Right cardiac atrium (tissue), 5 donors: ENCODE measurements at places on chromosomes 3 and 15. TPM values are rescaled to one million over a fixed set of nuclear protein-coding genes. Genes with fewer than 3 reads are reported as not detected.

DNA sequence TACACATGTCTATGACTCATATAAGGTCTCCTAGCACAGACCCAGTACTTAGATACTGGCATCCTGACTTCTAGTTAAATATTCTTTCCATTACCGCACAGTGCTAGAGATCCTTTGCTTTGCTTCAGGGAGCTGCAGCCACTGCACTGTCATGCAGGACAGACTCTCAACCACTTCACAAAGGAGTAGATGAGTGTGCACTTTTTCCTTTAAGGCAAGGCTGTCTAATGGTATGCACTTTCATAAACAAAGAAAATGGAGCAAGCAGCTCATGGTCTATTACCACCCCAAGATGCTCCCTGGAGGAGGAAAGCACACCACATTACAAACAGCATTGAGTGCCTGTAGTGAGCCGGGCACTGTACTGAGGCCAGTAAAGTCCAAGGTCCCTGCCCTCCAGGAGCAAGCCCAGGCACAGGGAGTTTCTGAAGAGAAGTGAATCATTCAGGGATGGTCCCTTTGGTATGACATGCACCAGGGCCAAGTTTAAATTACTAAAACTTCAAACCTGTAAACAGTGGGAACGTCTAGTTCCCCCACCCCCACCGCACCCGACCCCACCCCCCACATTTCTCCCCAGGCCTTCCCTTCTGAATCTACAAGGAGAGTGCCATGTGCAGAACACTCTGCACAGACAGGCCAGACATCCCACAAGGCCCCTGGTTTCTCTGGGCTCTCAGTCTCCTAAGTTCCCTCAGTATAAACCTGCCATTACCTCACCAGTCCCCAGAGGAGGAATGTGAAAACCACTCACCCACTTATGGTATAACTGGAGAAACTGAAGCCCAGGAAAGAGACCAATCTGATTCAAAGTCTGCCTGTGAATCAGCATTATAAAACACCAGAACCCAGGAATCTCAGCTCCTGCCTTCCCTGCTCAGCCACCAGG lies 107.8 kb upstream of the BCL6 start:
- no peak for DNase-seq

DNA sequence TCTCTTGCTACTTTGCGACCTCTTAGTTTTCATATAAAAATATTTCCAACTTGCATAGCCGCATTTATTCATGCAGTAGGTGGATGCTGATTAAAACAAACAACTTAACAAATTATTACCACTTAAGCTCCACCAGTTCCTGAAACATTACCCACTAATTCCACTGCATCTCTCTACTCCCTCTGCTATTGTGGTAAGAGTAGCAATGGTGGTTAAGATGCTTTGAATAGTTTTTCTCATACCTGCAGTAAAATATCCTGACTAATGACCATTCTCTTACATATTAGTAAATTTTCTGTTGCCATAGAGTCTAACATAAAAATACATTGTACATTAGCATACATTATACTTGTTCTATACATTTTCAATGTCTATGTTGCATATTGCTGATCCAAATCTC lies 397.6 kb upstream of the PLSCR5 start:
- DNase-seq, result no peak

DNA sequence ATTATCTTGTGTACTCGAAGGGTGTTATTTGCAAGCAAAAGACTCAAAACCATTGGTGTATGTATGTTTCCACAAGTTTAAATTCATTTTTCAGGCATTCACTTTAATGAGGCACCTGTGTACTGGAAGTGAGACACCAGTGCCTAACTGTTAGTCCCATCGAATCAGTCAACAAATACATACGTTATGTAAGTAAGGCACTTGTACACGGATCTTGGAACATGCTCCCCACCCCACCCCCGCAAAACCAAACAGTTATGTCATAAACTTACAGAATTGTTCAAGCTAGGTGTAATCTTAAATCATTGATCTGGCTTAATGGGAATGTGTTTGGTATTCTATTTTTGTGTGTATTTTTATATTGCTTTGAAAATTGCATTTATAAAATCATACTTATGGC lies 17.1 kb downstream of the LRRC28 start:
- no peak for DNase-seq

- no peak for DNase-seq
These were observed 146.2 kb downstream of the LMLN start for GRCh38 chr3:198106265-198106664.

- no peak for DNase-seq
These were observed 54.7 kb downstream of the FAM174B start for GRCh38 chr15:92600856-92601255.

ANKUB1 gene
- not detected for total RNA-seq

WDR49 gene
- 25.3 TPM for total RNA-seq

P2RY13 gene
- total RNA-seq, result 2.1 TPM

SCN11A gene
- total RNA-seq, result not detected
